ENCODE measurements at places on chromosomes 6 and 20. TPM values are rescaled to one million over a fixed set of nuclear protein-coding genes. Genes with fewer than 3 reads are reported as not detected.
A peak's percentile ranks its signal among the peaks of the same experiment; 100 is the strongest.

- no peak for DNase-seq
Observed at GRCh38 chr20:43665466-43666176, 1.3 kb upstream of the MYBL2 start.

GRCh38 chr6:161139766-161140553 lies 133.9 kb downstream of the AGPAT4 start:
- DNase-seq: peak; percentile 71

DNA sequence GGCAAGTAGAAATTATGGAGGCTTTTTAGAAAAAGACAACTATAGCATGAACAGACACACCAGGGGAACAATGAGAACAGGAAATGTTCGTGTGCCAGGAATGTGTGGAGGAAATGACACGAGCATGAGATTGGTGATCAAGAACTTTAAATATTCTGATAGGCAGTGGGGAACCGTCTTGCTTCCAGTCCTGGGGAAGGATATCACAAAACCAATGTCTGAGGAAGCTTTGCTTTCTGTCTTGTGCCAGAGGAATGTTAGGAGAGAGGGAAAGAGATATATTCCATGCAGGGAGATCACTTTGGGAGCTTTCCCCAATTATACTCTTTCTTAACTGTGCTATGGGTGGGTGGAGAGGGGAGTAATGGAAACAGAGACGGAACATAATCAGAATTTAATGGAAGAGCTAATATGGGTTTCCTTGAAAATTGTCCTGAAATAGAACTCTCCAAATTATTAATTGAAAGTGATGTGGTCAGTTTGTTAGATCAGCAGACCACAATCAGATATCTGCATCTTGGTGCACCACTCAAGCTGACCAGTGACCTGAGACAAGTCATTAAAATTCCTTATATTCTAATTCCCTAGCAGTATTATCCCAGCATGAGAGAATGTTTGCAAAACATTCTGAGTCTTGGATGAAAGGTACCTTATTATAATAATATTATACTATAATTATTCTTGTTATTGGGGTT lies 178.2 kb downstream of the SOX4 start:
- DNase-seq: no peak

DNA sequence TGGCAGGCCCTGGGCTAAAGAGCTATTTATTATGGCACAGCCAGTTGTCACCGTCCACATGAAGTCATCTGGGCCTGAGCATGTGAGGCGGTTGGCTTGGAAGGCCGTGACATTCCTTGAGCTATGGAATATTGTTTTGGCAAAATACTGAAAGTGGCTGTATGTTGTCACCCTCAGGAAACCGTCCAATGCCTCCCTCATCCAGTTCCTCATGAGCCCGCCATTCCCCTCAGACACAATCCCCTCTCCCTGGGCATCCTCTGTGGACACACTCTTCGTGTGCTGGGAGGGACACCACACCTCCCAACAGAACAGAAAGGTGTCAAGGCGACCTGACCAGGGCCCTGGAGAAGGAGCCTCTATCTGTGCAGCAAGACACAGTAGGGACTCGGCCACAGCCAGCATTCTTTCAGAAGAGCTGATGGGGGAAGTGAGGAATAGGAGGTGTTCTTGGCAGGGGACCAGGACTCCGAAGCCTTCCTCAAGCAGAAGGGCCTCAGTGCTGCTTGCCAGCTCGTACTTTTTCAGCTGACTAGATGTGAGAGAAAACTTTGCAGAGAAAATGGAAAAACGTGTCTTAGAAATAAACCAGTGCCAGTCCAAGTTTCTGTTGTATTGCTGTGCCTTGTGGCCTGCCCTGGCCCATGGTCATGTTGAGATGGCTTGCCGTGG lies 120.5 kb downstream of the SOD2 start:
- no peak for DNase-seq

DNA sequence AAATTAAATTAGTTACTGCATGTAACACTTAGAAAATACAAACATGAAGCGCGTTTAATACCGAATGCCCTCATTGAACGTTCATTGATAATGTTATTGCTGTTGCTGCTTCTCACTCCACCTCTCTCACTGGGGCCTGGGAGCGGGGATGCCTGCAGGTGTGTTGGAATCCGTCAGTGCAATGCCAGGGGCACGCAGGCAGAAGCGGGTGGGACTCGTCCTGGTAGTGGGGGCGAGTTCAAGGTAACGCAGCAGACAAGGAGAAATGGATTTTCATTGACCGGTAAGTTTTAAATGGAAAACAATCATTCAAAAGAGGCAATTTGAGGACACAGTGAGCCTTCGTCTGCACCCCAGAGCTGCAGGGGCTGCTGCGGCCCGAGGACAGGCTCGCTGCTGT lies 71.2 kb upstream of the AFDN start:
- no peak for DNase-seq

GRCh38 chr6:157263881-157264397 lies 59.4 kb downstream of the TMEM242 start:
- no peak for DNase-seq

- DNase-seq: no peak
Observed at GRCh38 chr20:10609770-10610169, 64.0 kb downstream of the JAG1 start.

GRCh38 chr6:160015778-160016684 lies 47.1 kb downstream of the IGF2R start:
- DNase-seq: no peak

- DNase-seq: no peak
Observed at GRCh38 chr6:107293350-107293749, 166.0 kb downstream of the PDSS2 start.

DNA sequence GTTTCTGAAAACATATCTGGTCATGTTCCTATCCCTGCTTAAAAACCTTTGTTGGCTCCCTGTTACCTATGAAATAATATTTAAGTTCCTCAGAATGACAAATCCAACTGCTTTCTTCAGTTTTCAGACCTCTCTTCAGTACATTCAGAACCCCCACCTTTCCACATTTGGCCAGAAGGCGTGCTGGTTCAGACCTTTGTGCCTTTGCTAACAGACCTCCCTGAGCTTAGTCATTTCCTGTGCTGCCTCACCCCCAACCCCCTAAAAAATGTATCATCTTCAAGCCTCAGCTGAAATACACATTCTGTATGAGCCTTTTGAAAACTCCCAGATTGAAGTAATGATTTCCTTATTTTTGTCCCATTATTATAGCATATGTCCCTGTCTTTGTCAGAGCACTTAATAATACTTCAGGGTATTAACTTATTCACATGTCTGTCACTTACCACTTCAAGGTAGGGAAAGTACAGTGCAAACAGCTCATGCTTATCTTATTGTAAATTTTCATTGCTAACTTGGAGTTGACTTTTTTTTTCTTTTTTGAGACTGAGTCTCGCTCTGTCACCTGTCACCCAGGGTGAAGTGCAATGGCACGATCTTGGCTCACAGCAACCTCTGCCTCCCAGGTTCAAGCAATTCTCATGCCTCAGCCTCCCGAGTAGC lies 19.7 kb downstream of the FAM217A start:
- DNase-seq: no peak

- no peak for DNase-seq
Observed at GRCh38 chr6:55778705-55779104, 96.7 kb downstream of the BMP5 start.

GRCh38 chr6:114595591-114595990 lies 252.8 kb upstream of the HS3ST5 start:
- no peak for DNase-seq

The RIPOR3 gene
- total RNA-seq: 8.3 TPM

The LY6G6C gene
- total RNA-seq: not detected

The COL10A1 gene
- total RNA-seq: not detected

The SYNGAP1 gene
- 5.2 TPM for total RNA-seq

The RGS17 gene
- total RNA-seq: 0.05 TPM

The CLPSL2 gene
- not detected for total RNA-seq

All from Right ventricle myocardium inferior (tissue), 1 donor.